HepG2 (cell line): ENCODE measurements at places on chromosomes 11 and 22.

DNA sequence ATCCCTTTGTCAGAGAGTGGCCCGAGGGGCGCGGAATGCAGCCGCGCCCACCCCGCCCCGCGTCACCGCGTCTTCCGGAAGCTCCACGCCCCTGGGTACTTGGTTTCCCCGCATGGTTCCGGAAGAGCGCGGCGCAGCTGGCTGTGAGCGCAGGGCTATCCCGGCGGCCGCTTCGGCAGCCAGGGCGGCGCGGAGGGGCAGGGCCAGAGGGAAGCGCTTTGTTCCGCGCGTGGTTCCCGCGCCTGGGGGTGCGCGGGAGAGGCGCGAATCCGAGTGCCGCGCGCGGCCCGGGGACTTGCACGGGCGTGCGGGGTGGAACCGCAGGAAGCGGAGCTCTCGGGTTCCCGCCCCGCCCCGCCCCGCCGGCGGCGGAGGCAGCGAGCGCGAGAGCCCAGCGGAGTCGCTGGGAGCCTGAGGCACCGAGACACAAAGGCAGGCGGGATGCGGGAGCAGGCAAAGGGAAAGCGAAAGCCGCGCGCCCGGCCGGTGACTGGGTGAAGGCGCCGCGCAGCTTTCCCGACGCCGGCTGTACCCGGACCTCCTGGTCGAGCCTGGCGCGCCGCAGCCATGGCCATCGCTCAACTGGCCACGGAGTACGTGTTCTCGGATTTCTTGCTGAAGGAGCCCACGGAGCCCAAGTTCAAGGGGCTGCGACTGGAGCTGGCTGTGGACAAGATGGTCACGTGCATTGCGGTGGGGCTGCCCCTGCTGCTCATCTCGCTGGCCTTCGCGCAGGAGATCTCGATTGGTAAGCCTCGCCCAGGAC is at the start of gene PANX1:
Gene PANX1 (plus strand): TSS at position 96 of the 766 bp plus-strand sequence. CDS start 472 bp downstream, at position 568.
- DNase-seq, result peak; percentile 76

DNA sequence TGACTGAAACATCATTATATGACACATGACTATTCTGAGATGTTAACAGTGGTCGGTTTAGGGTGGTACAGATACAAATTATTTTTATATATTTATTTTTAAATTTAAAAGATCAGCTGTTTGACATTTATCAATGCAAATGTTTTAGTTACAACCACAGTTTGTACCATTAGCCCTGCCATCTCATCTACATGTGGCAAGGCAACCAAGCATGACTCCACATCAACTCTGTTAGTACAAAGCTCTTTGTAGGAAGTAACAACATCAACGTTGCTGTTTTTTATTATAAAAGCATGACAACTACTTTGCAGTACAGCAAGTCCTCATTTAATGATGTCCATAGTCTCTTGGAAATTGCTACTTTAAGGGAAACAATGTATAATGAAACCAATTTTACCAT is 40.8 kb downstream of the ENTHD1 start:
- DNase-seq, result no peak

DNA sequence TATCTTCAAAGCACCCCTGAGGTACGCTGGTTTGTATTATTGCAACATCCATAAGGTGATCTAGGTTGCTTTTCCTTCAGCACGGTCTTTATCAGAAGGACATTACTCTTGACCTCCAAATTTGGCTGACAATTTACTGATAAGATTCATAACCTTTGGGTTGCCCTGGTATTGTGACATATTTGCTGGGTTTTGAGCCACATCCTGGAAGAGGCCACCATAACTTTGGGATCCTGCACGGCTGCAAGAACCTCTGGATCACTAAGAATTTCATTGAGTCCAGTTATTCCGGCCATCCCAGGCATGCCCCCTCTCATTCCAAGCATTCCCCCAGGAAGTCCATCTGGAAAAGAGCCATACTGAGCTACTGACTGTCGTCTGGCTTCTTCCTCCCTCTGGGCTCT is 6.5 kb upstream of the PLET1 start:
- peak; percentile 37 for DNase-seq

DNA sequence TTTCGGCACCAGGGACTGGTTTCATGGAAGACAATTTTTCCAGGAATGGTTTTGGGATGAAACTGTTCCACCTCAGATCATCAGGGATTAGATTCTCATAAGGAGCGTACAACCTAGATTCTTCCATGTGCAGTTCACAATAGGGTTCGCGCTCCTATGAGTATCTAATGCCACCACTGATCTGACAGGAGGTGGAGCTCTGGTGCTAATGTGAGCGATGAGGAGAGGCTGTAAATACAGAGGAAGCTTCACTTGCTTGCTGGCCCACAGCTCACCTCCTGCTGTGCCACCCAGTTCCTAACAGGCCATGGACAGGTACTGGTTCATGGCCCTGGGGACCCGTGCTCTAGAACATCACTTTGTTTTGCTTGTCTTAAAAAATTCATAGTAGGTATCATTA is 41.8 kb upstream of the AMPD3 start:
- DNase-seq, result peak; percentile 28

DNA sequence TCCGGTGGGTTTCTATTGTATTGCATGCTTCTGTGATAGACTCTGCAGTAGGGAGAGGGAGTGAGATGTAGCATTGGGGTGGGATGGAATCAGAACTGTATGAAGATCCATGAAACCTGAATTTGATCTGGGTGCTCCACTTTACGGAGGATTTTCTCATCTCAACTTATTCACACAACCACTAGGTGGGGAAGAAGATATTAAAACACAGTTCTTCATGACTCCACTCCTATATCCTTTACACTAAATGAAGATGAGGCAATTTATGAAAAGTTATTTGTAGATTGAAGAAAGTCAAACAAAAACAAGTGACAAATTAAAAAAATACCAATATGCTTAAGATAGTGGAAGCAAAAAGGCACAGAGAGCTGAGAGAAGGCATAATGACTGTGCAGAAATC is 92.6 kb upstream of the PDGFD start:
- DNase-seq, result no peak

- no peak for DNase-seq
Measured at GRCh38 chr22:21446128-21446826, 20.9 kb upstream of the TMEM191C start.

DNA sequence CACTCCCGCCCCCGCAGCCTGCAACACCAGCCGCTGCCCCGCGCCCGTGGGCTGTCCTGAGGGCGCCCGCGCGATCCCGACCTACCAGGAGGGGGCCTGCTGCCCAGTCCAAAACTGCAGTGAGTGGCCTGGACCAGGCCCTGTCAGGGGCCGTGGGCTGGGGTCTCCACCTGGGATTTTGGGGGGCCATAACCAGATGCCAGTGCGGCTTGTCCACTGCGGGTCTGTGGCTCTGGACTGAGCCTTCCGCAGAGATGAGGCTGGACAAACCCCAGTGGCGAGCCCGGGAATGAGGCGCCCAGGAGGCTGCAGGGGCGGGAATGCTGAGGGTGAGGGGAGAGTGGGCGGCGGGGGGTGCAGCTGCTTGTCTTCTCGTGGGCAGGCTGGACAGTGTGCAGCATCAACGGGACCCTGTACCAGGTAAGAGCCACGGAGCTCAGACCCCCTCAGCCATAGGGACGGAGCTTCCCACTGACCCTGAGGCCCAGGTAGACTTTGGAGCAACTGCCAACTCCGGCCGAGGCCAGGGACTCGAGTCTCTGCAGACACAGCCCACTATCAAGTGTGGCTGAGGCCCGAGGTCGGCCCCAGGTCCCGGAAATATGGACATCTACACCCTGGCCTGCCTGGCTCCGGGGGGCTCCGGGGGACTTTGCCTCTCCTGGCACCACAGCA is 24.8 kb upstream of the MUC5B start:
- DNase-seq, result no peak
